Activated T-cell treated with anti-CD3 and anti-CD28 coated beads, Interleukin-2, amount 50 U/mL, for 1 hour (primary cell): ENCODE measurements at places on chromosomes 6 and 20.

- DNase-seq, result no peak
Measured at GRCh38 chr6:161268531-161269210, 5.2 kb downstream of the AGPAT4 start.

DNA sequence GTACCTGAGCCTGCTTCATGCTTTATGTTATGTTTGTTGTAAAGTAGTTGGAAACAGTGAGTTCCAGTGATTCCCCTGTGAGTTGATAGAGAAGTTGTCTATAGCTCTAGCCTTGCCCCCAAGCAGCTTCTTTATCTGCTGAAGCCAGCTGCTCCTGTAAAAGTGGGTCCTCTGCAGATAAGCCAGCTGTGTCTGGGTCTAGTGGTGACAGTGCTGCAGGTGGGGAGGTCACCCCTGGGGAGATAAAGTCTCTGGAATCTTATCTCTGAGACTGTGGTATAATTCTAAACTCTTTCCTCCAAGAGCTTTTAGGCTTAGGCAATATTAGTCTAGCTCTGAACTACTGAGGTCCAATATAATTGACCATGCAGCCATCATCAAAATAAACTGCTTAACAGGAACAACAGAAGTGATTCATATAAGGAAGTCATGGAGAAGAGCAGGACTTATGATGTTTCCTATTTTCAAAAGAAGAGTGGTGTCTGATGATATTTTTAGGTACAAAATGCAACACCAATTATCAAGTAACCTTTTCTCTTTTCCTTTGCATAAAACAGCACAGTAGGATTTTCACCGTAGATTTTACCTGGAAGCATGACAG is 44.2 kb upstream of the TMEM217 start:
- no peak for DNase-seq

- DNase-seq, result no peak
Measured at GRCh38 chr6:106114492-106114891, 28.4 kb downstream of the PRDM1 start.

DNA sequence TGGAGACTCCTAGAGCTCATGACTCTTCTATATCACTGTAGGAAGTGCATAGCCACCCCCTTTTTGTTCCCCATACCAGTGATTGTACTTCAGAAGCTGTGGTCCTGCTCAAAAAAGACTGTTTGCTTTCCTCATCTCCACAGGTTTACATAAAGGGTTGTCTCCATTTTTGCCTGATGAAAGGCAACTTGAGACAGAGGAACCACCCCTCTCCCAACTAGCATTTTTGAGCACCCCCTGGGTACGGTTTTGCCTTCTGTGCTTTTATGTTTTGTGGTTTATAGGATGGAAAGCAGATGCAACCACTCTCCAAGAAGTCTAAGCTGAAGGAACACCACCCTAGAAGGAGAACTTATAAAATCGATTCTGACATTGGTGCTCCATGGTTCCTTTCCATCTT is 127.7 kb upstream of the SUPT3H start:
- no peak for DNase-seq

GRCh38 chr6:160301339-160301738 is 42.7 kb upstream of the SLC22A2 start:
- no peak for DNase-seq

DNA sequence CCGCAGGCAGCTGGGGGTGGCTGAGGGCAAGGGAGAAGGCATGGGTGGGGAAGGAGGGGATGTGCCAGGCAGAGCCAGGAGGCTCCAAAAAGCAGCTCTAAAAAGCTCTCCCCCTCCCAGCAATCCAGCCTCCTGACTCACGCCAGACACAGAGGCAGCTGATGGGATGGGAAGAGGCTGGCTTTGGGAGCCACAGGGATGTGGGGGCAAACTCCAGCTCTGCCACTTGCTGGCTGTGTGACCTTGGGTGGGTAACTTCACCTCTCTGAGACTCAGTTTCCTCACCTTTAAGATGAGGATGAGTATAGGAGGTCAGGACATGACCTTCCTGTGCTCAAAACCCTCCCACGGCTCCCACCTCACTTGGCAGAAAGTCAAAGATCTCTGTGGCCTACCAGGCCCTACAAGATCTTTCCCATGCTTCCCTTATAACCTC is 148.9 kb downstream of the CEBPB start:
- no peak for DNase-seq

DNA sequence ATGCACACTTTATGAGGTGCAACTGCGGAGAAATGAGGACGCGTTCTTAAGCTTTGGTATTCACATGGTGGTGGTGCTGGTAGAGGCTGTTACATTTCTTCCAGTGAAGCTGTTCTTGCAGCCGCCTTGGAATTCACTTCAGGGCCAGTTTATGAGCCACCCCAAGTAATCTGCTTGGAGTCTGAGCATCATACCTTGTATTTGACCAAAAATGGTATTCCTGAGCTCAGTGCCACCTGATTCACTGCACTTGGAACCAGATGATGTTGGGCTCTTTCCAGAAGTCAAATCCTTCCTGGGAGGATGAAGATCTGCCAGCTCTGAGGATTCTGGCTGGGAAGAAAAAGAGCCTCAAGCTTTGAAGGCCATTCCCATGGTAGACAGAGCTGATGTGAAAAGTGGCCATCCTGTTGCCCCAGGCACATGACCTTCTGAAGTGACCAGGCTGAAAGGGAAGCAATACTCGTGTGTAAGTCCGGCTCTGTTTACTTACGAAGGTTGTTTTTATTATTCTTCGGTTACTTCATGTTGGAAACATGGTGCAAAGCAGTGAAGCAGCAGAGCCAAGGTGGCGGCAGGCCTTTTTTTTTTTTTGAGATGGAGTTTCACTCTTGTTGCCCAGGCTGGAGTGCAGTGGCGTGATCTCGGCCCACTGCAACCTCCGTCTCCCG is 7.7 kb downstream of the MANBAL start:
- no peak for DNase-seq

- DNase-seq, result no peak
Measured at GRCh38 chr6:147618927-147619326, 110.4 kb downstream of the SAMD5 start.

GRCh38 chr6:109875973-109876372 is 102.1 kb upstream of the GPR6 start:
- DNase-seq, result no peak

DNA sequence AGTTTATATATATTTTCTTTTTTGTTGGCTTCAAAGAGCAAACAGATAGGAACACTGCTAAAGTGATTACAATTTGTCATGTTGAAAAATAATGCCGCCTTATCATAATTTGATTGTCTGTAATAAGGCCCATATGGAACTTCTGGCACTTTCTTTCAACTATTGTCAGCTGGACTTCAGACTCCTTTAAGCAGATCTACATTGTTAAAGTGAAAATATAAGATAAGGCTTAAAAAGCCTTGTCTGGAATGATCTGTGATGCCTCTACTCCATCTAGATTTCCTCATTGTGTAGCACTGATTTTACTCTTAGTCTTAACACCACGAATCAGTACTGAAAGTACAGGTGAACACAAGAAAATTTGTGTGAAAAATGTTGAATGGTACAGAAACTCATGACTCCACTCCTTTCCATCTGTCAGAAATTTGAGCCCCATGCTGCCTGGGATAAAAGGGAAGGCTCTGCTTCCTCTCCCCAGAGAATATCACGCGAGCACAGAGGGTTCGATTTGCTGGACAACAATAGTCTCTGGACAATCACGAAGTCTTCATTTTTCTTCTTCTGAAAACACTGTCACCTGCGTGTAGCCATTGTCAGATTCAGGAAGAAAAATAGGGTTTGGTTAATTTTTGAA is 56.0 kb downstream of the BCAS1 start:
- DNase-seq, result no peak

GRCh38 chr6:2244261-2245102 is 923 bp downstream of the GMDS start:
- DNase-seq, result no peak

DNA sequence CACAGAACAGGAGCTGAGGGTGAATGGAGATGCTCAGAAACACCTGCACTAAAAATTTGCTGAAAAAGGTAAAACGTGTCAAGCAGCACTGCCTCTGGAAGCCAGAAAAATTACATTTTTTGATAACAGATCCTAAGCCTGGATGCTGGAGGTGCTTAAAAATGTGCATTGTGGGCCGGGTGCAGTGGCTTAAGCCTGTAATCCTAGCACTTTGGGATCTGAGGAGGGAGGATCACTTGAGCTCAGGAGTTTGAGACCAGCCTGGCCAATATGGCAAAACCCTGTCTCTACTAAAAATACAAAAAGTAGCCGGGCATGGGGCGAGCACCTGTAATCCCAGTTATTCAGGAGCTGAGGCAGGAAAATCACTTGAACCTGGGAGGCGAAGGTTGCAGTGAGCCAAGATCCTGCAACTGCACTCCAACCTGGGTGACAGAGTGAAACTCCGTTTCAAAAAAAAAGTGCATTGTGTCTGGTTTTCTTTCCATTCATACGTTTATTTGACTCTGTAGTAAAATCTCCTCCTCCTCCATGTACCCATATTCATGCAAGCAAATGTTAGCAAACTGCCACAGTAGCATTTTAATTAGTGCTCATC is 587 bp upstream of the BTN3A1 start:
- DNase-seq, result no peak

GRCh38 chr20:21623074-21623780 is 82.2 kb upstream of the PAX1 start:
- no peak for DNase-seq

GRCh38 chr6:12968290-12968689 is 251.7 kb downstream of the PHACTR1 start:
- no peak for DNase-seq

DNA sequence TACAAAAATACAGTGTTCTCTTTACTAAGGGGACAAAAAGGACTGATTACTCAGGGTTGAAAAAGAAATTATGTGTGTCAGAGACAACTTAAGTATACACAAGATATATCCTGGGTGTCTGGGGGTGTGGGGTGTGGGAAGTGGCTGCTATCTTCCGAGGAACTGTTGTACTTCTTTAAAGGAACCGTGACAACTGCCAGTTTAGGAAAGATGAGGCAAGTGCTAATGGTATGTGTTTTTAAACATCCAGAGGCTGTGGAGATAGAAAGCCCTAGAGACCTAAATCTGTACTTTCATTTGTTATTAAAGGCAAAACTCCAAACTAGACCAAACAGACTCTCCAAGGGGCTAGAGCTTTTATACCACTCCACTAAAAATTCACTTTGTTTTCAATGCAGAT is 95.6 kb downstream of the SNAP25 start:
- DNase-seq, result no peak

DNA sequence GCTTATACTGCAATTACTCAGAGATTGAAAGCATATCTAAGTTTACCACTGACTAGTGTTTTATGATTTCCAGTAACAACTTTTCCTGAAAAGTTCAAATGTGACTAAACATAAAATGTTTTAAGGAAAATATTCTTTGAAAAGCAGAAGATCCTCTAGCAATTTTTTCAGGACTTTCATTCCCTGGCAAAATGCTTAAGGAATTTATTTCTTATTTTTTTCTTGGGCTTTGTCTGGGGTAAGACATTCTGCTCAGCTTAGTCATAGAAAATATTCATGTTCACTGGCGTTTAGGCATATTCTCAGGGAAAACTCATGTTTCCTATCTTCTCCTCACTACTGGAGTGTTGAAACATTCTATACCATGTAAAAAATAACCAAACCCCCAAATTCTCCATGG is 235.3 kb upstream of the CEP162 start:
- no peak for DNase-seq

- DNase-seq, result no peak
Measured at GRCh38 chr6:162463576-162463975, 264.0 kb downstream of the PRKN start.

- DNase-seq, result no peak
Measured at GRCh38 chr20:41098703-41099250, 38.6 kb upstream of the PLCG1 start.

GRCh38 chr20:53609491-53610445 is 16.1 kb upstream of the ZNF217 start:
- DNase-seq, result peak; percentile 76

DNA sequence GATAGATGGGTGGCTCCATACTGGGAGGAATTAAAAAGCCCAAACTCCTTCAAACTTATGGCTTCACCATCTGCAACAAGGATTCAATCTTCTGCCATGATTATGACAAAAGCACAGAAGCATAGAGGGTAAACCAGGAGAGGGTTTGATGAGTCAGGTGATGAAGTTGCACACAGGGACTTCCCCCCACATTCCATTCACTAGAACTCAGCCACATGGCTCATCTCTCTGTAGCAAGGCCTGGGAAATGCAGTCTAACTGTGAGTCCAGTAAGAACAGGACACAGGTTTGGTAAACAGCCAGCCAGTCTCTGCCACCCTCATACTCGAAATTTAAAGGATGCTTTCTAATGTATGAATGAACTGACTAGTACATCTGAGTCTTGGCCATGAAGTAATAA is 142.9 kb downstream of the HIVEP2 start:
- DNase-seq, result no peak

- DNase-seq, result no peak
Measured at GRCh38 chr6:19432966-19433498, 404.1 kb upstream of the ID4 start.

DNA sequence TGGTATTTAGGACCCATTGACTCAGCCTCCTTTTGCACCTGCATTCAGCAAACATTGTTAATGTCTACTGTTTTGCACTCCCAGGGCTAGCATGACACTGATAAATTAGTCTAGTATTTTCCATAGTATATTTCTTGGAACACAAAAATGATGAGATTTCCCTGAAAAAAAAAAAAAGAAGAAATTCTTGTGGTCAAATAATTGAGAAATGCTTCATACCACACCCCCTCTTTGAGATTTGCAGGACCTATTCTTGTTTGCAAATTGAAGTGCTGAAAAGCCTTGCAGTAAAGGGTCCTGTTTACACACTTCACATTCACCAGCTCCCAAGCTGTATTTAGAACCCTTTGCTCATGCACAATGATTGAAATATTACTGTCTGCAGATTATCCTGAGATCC is 36.3 kb upstream of the CLIC5 start:
- DNase-seq, result no peak

GRCh38 chr20:61570646-61571195 is 318.7 kb downstream of the CDH4 start:
- no peak for DNase-seq

GRCh38 chr6:55868176-55868575 is 7.2 kb downstream of the BMP5 start:
- no peak for DNase-seq

GRCh38 chr6:31208506-31208905 is 38.0 kb upstream of the POU5F1 start:
- DNase-seq, result no peak

DNA sequence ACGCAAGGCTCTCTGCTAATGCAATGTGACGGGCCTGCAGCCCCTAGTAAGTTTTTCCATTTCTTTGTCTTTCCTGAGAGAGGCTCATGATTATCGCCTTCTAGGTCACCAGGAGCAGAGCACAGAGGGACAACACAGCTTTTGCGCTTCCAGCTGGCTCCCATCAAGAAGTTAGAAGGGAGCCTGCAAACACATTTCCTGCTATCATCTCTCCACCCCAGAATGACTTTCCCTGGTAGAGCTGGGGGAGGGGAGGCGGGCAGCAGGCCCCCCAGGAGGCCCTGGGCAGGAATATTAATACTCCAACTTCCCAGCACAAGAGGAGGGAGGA is 35.7 kb upstream of the CCDC167 start:
- no peak for DNase-seq

- DNase-seq, result no peak
Measured at GRCh38 chr6:154361476-154361875, 4.9 kb upstream of the IPCEF1 start.

DNA sequence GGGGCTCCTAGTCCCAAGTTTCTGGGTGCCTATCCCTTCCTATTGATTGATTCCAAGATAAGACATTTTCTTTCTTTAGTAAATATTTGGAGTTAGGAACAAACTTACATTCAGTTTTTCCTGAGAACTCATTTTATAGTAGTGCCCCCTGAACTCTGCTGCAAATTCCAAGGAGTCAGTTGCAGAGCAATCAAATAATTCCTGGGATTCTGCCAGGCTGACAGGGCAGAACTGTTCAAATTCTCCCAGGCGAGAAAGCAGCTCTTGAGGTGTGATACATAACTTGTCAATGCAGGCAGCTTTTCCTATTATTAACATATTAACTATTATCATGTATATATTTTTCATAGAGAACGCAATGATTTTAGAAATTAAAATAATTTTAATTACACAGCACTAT is 15.9 kb upstream of the ZBTB24 start:
- DNase-seq, result no peak
